Cardiac septum (tissue), 1 donor: ENCODE measurements at places on chromosomes 12 and 14. TPM values are rescaled to one million over a fixed set of nuclear protein-coding genes. Genes with fewer than 3 reads are reported as not detected.

DNA sequence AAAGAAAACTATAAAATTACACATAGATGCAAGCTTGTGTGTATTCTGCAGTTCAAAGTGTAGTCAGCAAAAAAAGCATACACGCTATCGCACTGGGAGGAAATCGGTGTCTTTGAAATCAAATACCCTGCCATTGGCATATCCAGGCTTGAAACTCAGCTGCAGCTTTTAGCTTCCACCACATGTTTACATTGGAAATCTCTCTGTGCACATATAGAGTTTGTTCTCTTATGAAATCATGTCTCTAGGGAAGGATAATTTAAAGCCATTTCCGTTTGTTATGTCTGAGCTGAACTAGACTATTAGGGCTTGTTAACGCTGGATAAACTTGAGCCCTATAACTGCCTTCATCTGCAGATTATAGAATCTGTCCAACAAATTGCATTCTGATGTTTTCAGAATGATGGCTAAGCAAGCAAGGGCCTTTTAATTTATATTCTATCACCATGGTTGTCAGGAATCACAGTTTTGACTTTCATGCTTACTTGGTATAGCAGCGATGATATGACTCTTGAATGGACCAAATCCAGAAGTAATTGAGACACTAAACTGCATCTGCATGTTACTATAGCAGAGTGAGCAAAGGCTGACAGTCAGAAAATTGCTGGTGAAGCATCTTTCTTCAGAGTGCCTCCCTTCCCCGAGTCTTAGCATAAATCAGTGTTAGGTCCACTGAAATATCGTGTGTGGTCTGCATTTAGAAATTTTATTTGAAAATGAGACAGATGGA is 442.8 kb downstream of the ZFP36L1 start:
- no peak for DNase-seq

GRCh38 chr14:60893911-60894310 is 87.0 kb downstream of the TRMT5 start:
- no peak for DNase-seq

DNA sequence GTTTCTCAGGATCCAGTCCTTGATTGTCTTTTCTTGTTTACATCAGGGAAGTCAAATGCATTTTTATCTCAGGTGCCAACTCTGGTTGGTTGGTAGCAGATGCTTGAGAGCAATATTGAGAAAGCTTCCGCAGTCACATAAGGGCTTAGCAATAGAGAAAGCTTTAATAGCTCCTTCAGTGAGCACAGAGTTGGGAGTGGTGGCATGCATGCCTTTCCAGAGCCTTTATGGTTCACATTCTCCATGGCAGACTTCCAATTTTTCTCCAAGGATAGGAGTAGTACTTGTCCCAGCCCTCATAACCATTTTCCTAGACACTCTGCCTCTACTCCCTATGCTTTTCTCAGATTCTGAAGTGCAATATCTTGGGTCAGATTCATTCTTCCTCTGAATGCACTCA is 280.4 kb downstream of the AEBP2 start:
- no peak for DNase-seq

DNA sequence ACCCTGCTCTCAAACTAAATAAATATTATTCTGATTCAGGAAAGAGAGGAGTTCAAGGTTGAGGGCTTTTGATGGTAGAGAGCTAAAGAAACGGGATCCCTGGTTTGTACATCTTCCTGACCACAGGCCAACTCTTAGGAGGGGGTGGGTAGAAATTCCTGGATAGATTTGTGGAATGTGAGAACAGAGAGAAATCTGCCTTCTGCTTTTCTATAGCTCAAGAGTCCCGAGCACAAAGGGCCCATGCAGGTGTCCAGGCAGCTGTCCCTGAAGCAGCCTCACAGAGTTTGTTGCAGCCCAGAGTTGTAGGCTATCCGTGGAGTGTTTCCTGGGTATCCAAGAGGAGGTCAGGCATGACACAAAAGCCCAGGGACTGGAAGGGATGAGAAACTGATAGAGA is 198.6 kb downstream of the BCAT1 start:
- no peak for DNase-seq

DNA sequence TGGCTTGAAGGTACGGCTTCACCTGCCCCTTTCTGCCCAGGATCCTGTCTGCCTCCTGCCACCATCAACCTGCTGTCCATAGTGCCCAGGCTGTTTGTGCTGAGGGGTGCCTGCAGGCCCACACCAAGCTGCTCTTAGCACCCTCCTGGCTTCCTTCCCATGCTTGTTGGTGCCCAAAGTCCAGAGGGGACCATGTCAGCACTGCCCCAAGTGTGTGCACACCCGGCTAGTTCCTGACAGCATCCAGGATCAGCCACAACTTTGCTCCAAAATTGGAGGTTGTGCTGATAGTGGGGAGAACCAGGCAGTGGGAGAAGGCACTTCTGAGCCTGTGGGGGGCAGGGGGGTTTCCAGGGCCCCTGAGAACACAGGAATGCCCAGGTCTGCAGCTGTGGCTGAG is 44.5 kb upstream of the PRPF39 start:
- no peak for DNase-seq

DNA sequence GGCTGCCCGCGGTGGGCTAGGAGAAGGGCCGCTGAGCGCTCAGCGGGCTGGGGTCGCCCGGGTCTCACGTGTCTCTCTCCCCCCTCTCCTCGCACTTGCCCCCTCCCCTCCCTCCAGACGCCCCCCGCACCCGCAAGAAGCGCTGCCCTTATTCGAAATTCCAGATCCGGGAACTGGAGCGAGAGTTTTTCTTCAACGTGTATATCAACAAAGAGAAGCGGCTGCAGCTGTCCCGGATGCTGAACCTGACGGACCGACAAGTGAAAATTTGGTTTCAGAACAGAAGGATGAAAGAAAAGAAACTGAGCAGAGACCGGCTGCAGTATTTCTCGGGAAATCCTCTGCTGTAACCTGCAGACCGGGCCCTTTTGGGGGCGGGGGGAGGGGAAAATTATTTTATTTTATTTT is 314 bp upstream of the HOTAIR start:
- DNase-seq, result no peak

DNA sequence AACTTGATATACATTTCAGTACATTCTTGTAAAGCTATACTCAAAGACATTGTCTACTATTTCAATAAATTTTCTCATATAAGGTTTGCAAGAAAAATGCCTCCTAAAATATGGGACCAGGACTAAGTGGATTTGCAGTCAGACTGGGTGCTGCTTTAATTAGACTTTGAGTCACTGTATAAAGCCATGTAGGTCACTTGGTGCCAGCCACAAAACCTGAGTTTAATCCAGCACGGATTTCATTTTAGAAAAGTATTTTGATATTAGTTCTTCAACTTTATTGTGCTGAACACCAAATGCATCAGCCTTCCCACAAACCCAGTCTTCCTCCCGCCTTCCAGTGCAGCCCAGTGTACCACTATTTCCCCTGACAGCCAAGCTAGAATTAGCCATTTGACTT is 9.9 kb upstream of the NID2 start:
- DNase-seq, result no peak

DNA sequence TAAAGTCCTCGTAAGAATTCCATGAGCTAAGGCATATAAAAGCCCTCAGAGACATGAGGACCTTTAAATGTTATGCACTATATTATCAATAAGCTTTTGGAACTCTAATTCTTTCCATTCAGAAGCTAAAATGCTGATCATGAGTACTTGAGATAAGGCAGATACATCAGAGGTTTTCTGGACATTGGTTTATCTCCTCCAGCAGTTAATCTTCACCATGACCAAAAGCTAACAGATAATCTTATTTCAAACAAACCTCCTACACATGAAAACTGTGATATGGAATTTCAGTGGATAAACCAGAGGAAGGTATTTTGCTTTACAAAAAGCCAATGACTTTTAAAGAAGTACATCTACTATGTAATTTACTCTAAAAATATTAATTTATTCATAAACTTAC is 97.9 kb upstream of the BBS10 start:
- no peak for DNase-seq

- no peak for DNase-seq
These were observed 293.0 kb downstream of the BTG1 start for GRCh38 chr12:91852634-91853033.

- no peak for DNase-seq
These were observed 8.4 kb upstream of the TMTC1 start for GRCh38 chr12:29792132-29792531.

The SIRT4 gene
- total RNA-seq, result 2.4 TPM

The VRTN gene
- total RNA-seq, result not detected

The PPP1CC gene
- 102 TPM for total RNA-seq

The CPNE6 gene
- total RNA-seq, result 1.4 TPM

The CDH24 gene
- 2.6 TPM for total RNA-seq

The MARK3 gene
- 69.4 TPM for total RNA-seq

The RTL1 gene
- total RNA-seq, result not detected
